ENCODE measurements at places on chromosomes 4 and X.
A peak's percentile ranks its signal among the peaks of the same experiment; 100 is the strongest.

GRCh38 chr4:141348125-141348524, 127.4 kb downstream of the ZNF330 start:
- DNase-seq: no peak

GRCh38 chr4:87835743-87836142, 3.0 kb downstream of the MEPE start:
- DNase-seq: no peak

DNA sequence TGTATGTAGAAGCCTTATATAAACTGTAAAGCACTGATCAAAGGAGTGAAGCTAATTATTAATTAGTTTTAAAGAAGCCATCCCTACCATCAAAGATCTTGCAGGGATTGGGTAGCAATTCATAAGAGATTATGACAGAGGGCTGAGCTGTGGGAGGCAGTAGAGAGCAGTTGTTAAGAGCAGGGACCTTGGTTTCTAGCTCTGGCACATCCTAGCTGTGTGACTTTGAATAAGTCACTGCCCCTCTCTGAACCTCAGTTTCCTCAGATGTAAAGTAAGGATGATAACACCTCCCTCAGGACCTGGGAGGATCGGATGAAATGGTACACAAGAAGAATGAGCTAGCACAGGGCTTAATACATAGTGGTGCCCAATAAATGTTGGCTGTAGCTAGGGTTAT, 45.4 kb downstream of the APLN start:
- DNase-seq: no peak

- DNase-seq: no peak
Measured at GRCh38 chr4:176769514-176769913, 23.2 kb downstream of the VEGFC start.

- no peak for DNase-seq
Measured at GRCh38 chrX:129690435-129690834, 35.7 kb upstream of the APLN start.

- no peak for DNase-seq
Measured at GRCh38 chrX:41293269-41293668, 40.7 kb upstream of the DDX3X start.

DNA sequence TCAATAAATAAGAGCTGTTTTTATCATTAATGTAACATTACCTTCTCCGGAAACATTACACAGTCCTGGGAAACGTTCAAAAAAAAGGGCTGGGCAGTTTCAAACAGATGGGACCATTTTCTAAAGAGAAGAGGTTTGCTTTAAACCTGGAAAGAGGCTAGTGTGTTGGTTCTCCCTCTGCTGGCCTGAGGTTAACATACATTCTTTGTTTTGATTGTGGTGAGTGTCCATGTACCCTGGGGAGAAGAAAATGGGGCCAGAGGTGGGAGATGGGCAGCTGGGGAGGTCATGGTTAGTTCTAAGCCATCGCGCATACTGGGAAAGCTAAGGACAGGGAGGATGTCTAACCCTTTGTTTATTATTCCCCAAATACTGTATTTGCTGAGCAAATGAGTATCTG, 194.7 kb downstream of the CPEB2 start:
- peak; percentile 65 for DNase-seq

DNA sequence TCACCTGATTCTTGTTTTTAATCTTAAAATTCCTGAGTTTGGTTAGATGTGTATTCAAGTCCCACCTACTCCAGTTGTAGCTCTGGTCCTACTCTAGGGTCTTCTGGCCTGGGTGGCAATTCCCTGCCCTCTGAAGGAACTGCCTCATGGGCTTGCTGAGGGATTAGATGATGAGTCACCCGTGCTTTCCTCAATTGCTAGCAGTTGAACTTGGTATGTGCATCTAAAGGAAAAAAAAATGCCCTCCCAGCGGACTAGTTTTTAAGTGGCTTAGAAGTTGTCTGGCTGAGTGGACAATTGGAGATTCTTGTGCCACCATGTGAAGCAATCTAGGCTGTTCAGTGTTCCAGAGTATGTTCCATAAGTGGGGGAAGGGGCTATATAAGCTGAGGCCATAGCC, 127.0 kb downstream of the CCNG2 start:
- DNase-seq: no peak

- DNase-seq: no peak
Measured at GRCh38 chr4:2480649-2481048, 11.7 kb downstream of the RNF4 start.

DNA sequence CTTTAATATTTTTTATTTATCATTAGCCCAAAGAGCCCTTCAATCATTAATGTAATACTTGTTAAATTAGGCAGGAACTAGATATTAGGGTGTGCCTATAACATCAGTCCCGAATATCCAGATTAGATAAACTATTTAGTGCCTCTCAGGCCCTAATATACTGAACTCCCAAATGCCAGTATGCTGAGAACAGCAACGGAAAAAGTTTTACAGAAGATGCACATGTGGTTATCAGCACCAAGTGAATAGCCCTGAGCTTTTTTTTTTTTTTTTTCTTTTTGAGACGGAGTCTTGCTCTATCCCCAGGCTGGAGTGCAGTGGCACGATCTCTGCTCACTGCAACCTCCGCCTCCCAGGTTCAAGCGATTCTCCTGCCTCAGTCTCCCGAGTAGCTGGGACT, 13.0 kb upstream of the ELF2 start:
- DNase-seq: no peak

- no peak for DNase-seq
Measured at GRCh38 chrX:136047016-136047642, 61.9 kb downstream of the SLC9A6 start.

DNA sequence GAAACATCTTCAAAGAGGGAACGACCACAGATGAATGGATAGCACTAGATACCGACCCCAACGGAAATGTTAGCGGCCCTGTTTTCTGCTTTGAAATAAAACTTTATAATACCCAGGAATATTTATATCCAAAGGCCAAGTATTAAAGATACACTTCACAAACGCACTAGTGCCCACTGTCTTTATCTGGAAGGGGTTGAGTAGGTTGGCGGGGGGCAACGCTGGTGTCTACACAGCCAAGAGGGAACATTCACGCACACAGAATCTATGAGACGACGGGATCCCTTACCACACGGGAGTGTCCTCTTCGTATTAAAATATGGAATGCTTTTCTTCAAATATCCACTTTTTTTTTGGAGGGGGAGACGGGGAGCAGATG, 3.3 kb downstream of the HAND2 start:
- DNase-seq: no peak

DNA sequence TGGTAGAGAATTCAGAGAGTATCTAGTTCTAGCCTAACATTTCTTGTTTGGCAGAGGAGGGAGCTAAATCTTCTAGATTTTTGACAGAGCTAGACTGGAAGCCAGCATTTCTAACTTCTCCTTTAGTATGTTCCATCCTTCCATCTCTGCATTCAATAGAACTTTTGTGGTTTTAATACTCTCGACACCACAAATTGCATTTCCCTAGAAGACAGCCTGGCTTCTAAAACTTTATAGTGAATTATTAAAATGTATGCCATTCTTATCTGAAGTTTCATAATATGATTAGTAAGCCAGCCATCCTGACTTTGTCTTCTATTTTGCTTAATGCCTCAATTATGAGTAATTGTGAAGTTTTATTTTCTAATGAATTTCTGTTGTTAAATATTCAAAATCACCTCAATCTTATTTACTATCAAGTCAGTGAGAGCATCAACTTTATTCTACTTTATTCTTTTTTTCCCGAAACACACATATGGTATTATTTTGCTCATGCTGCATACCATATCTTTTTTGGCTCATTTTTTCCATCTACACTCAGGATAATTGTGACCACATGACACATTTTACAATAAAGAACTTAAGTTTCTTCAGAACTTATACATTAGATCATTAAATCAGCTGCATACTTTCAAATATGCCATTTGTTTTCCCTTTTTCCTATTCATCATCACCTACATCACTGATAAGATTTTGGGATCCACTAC, 30.2 kb downstream of the EDNRA start:
- no peak for DNase-seq

DNA sequence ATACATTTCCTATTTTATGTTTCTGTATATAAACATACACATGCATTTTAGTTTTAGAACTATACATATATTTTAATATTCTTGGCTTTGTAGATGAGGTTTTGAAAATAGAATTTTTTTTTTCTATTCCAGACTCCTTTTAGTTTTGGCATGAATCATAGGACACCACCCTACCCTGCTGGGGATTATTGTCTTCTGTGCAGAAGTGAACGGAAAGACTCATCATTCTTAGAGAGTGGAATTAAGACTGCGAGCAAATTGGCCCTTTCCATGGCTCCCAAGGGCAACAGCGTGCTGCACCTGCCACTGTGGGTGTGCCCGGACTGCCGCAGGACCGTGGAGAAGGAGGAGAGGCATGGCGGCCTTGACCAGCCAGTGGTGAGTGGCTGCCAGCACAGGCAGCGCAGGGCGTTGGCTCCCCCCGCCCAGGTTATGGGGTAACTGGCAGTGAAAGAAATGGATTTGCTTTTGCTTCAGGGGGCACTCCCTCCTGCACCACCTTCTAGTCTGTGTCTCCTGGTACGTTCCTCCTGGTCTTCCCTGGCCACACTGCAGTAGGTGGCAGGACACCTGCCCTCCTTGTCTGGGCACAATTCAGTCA, 59.6 kb downstream of the FAM193A start:
- no peak for DNase-seq

DNA sequence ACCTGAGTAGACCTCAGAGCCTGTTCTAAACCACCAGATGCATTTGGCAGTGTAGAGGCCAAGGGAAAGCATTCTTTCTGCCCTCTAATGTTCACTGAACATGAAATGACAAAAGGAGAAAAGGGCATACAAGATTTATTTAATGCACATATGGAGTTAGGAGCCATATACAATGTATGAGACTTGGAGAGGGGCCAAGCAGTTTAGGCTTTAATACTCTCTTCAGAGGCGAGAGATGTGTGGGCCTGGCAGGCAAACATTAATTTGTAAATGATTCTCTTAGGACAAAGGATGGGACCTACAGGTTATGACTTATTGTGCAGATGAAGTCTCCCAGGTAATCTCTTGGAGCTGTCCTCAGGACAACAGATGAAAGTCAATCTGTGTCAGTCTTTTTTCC, 631.9 kb downstream of the ADGRL3 start:
- DNase-seq: no peak

- DNase-seq: no peak
Measured at GRCh38 chrX:38881727-38882126, 80.5 kb downstream of the MID1IP1 start.

- peak; percentile 10 for DNase-seq
Measured at GRCh38 chr4:11529625-11530201, 101.0 kb upstream of the HS3ST1 start.

- no peak for DNase-seq
Measured at GRCh38 chrX:119693040-119693995, at the start of gene SEPTIN6. Gene SEPTIN6 (minus strand): TSS chrX:119693168. CDS start chrX:119693105, 63 bp downstream.

- no peak for DNase-seq
Measured at GRCh38 chr4:134201216-134202161, at the start of gene PABPC4L. Gene PABPC4L (minus strand): TSS chr4:134201789. CDS start chr4:134201019, 770 bp downstream.

DNA sequence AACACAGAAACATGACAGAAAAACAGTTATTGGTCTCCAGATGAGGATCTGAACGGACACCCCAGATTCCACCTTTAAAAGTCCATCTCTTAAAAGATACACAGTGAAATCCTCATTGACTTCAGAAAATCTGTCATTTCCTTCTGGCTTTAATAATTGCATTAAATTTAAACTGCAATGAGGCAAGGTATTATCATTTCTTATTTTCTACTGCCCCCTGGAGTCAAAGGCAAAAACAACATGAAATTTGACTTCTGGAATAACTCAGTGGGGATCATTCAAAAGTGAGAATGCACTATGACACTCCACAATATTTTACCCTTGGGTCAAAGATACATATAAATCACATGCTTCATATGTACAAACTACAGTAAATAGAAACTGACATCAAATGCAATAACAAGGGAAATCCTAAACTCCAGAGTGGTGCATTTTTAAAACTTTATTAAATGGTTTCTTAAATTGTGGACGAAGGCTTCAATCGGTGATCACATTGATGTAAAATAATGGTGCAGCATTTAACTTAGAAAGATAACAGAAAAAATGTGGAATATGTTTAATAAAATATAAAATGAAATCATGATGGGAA, 56.4 kb upstream of the SPANXN1 start:
- DNase-seq: no peak

All from brain pericyte (primary cell).